ENCODE measurements at places on chromosomes 11 and 22.

GRCh38 chr22:42562684-42563083, 8.9 kb downstream of the SERHL2 start:
- DNase-seq = no peak

GRCh38 chr11:128421577-128422330, 165.6 kb downstream of the ETS1 start:
- DNase-seq = no peak

DNA sequence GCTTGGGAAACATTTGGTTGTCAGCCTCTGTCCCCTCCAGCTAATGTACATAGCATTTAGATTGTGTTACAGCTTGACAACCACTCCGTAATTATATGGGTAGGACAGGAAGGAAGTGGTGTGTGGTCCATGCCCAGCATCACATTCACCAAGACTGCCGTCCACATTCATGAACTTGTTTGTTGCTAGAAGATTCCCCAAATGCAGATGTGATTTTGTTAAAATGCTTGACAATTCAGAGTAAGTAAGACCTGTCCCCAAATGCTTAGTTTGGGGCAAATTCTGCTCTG, 1482.7 kb downstream of the TBC1D22A start:
- no peak for DNase-seq

DNA sequence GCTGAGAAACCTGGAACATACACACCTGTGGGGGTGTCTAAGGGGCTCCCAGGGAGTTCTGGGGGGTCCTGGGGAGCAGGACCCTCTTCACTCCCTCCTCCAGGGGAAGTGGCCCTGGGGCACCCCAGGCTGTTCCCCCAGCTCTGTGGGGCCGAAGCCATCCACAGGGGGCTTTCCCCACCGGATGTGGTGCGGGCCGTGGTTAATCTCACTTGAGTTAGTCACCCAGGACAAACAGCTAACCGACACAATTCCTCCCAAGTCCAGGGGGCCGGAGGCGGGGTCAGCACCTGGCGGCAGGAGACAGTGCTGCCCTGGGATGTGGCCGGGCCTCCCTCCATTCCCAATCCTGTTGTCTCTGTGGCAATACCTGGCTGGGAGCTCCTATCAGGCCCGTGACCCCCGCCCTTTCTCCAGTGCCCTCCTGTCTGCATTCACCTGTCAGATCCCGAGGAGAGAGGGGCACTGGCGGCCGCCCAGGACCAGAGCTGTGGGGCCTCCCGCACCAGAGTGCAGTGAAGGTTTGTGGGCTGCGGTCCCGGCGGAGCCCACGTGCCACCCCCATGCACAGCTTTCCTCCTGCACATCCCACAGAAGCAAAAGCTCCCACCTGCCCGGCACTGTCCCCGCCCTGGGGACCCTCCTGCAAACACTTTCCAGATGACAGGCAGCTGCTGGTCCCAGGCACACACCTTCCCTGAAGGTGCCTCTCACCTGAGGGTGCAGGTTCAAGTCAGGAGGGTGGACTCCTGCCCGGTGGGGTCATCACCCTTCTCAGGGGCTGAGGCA, 5.2 kb upstream of the MUC5AC start:
- DNase-seq = peak; percentile 51

DNA sequence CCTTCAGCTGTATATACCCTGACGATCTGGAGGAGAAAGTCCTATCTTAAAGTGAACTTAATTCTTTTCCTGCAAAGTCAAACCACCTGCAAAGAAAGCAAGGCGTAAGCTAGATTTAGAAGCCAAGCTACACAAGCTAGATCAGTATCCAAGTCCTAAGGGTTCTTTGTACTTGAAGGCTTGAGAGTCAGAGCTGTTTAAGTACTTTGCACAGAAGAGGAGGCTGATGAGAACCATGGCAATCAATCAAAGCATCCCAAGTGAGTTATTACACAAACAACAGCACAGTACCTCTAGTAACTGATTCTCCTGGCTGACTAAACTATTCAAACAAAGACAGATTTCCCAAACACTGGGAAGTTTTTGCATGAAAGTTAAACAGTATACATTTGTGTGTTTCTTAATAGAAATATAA, 1.9 kb downstream of the CDON start:
- DNase-seq = no peak

DNA sequence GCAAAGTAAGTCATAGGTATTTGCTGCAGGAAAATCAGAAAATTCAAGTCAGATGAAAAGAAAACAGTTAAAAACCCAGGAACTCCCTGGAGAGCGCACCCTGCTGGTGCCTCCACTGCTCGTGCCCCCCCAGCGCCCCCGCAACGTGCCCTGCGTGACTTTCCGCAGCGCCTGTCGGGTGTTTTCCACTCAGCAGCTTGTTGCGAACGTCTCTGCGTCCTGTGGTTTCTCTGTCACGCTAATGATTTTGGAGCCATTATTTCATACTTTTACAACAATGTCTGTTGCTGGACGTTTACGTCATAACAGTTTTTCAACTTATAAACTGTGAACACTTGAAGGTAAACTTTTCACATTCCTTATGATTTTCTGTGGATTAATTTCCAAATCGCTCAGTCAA, 5.0 kb downstream of the CRELD2 start:
- DNase-seq = peak; percentile 78

GRCh38 chr11:91653079-91653754, 571.4 kb upstream of the FAT3 start:
- no peak for DNase-seq

GRCh38 chr22:49734882-49735281, 92.8 kb downstream of the BRD1 start:
- DNase-seq = no peak

DNA sequence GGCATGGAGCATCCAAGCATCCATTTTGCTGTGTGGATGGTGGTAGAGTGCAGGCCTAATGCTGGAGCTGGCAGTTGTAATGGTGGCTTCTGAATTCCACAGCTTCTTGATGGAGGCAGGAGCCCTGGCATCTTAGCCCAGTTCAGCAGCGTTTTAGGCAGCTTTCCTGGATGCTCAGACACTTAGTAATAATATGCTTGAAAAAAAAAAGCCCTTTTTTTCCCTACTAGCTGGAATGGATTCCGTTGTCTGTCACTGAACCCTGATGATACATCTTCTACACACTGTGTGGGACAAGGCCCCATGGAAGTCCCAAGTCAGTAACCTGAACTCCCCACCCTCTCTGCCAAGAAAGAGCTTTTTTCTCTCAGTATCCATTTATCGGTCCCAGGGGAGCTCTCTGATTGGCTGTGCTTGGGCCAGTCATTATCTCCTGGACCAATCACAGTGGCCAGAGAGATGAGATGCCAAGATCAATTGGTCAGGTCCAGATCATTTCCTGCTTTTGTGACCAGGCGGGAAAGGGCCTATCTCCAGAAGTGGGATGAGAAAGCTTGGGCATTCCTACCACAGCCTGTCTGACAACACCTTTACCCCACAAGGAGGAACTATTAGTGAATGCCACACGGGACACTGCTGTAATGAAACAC, 34.2 kb downstream of the MCM5 start:
- DNase-seq = no peak

DNA sequence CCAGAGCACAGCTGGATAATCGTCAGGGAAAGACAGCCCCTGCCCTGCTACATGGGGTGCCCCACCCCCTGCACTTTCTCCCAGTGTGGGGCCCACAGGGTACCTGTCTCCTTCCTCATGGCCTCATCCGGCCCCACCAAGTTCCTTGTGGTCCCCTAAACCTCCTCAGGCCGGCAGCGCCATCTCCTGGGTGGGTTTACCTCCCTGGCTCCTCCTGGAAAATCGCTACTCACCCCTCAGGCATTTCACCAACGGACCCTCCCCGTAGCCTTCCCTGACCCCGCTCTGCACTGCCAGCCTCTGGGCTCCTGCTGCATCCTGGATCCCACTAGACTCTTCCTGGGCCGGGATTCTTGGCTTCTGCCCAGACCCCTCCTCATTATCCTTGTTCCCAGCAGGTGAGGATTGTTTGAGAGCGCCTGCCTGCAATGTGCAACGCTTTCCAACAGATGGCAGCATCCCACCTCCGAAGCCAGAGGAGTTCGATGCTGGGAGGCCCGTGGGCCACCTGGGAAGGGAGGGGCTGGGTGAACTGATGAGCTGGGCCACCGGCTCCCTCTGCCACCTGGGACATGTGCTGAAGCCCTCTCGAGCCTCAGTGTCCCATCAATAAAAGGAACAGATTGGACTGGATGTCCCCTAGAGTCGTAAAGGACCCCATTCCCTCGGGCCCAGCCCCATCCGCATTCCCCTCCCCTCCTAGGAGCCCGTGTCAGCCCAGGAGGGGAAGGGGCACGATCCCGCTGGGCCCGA, 44.2 kb upstream of the TTLL12 start:
- peak; percentile 89 for DNase-seq

- DNase-seq = peak; percentile 85
These were observed 75.3 kb downstream of the FBLN1 start for GRCh38 chr22:45577746-45578523.

DNA sequence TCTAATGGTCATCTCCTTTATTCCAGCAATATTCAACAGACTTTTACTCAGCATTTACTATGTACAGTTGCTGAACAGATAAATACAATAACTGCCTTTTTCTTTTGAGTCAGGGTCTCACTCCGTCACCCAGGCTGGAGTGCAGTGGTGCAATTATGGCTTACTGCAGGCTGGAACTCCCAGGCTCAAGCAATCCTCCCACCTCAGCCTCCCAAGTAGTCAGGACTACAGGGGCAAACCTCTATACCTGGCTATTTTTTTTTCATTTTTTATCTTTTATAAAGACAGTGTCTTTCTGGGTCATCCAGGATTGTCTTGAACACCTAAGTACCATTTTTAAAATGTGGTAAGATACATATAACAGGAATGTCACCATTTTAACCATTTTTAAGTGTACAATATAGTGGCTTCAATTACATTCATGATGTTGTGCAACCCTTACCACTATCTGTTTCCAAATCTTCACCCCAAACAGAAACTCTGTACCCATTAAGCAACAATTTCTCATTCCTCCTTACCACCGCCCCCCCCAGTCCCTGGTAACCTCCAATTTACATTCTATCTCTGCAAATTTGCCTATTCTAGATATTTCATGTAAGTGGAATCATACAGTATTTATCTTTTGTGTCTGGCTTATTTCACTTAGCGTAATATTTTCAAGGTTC, 67.8 kb downstream of the MIAT start:
- DNase-seq = no peak

DNA sequence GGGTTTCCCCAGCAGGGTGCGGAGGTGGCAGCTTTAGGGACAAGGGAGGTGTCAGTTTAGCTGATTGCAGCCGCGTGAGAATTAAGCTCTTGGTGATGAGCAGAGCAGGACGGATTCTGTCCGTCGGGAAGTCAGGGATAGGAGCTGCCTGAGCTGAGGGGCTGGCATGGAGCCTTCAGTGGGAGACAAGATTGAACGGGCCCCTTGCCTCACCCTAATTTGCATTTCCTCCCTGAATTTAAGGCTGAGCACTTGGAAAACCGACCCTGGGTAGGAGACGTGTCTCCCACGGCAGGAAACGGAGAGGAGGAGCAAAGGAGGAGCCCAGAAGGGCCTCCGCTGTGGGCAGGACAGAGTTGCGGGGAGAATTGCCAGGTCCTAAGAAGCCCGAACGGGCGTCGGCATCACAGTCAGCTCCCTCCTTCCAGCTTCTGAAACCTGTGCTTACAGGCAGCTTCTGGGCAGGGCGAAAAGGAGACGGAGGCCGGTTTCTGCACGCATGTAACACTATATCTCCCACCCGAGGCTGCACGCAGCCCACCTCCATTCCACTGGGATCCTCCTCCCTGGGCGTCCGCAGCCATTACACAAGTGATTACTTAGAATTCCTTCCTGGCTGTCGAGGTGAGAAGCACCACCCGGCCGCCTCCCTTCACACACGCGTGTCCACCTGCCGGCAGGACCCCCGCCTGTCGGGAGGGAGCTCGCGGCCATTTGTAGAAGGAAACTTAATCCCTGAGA, 345.8 kb downstream of the BRD1 start:
- no peak for DNase-seq

DNA sequence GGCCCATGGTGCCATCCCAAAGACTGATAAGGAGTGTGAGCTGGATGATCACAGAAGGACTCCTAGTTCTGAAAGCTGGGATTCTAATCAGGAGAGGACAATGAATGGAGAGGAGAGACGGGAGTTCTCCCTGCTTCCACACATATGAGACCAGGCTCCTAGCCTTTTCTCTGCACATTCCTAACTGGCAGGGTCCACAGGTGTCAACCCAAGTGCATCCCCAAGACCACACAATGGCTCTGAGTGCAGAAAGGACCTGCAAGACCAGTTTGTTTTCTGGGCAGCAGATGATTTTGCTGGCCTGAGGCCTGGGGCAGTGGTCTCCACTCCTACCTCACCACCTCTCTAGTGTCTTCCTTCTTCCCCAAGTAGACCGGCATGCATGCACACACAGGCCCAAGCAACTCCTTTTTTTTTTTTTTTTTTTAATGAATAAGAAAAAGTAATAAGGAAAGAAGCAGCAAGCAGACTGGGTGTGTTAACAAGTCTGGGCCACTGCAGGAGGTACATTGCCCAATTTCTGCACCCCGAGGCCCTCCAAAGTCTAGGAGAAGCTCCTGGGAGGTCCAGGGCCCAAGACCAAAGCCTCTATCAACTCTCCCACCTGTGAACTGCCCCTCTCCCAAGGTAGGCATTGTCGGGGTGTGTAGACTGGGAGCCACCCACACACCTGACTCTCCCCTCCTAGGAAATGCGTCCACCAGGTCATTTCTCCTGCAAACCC, 1.2 kb upstream of the TSKU start:
- DNase-seq = no peak

GRCh38 chr22:20131597-20131858, at the start of gene ZDHHC8:
TSS of gene ZDHHC8 (plus strand) at chr22:20131804. CDS start at chr22:20131948, 144 bp downstream.
- DNase-seq = peak; percentile 85

GRCh38 chr22:47049078-47049624, 286.7 kb downstream of the TBC1D22A start:
- DNase-seq = no peak

GRCh38 chr11:121928597-121929580, 187.1 kb downstream of the BLID start:
- no peak for DNase-seq

DNA sequence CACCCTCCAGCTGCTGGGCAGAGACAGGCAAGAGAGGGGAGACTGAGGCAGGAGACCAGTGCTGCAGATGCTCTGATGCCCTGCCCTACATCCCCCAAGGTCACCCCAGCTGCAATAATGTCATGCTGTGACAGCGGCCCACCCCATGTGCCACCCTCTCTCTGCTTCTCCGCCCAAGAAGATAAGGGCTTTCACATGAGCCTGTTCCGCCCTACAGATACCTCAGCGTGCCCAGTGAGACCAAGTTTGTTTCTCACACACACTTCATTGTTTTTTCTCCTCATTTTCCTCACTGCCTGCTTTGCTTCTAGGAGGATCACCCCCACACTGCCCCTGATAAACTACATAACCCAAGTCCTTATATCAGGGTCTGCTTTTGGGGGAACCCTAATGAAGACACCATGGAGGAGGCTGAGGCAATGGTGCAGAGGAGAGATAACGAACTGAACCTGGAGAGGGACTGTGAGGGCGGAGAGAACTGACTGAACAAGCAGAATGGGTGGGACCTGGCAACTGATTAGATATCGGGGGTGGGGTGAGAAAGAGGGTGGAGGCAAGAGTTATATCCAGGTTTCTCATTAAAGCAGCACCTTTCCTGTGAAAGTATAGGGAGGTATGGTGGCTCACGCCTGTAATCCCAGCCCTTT, 37.5 kb upstream of the TSKU start:
- DNase-seq = no peak

DNA sequence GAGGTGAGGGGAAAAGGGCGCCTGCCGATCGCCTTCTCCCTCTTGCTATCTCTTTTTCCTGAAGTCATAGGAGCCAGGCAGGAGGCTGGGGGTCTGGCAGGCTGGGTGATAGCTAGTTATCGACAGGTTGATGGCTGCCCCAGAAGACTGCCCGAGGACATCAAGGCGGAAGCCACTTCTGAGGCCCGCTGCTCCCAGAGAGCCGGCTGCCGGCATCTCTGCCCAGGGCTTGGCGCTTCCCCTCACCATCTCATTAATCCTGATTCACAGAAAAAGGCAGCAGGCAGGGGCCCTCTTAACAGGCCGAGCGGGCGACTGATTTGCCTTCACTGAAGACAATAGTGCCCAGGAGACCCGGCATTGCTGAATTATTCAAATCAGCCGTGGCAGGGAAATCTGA, 124.2 kb downstream of the MIAT start:
- DNase-seq = no peak

All from GM13977 (cell line).